ENCODE measurements at places on chromosomes 3 and 15.

- DNase-seq, result no peak
- no peak overlapping the region for H3K4me3 ChIP-seq
- H3K27me3 ChIP-seq, result no peaks in the 10 kb centered on the region
- no peaks in the 10 kb centered on the region for H3K36me3 ChIP-seq
- H3K4me1 ChIP-seq, result no peaks in the 10 kb centered on the region
Observed at GRCh38 chr15:83708328-83708727, 54.4 kb downstream of the ADAMTSL3 start.

- H3K4me1 ChIP-seq, result peaks cover 2% of the 10 kb centered on the region
- H3K27ac ChIP-seq, result no peak overlapping the region
- no peaks in the 10 kb centered on the region for H3K36me3 ChIP-seq
Observed at GRCh38 chr3:54125300-54125699, 2.9 kb downstream of the CACNA2D3 start.

DNA sequence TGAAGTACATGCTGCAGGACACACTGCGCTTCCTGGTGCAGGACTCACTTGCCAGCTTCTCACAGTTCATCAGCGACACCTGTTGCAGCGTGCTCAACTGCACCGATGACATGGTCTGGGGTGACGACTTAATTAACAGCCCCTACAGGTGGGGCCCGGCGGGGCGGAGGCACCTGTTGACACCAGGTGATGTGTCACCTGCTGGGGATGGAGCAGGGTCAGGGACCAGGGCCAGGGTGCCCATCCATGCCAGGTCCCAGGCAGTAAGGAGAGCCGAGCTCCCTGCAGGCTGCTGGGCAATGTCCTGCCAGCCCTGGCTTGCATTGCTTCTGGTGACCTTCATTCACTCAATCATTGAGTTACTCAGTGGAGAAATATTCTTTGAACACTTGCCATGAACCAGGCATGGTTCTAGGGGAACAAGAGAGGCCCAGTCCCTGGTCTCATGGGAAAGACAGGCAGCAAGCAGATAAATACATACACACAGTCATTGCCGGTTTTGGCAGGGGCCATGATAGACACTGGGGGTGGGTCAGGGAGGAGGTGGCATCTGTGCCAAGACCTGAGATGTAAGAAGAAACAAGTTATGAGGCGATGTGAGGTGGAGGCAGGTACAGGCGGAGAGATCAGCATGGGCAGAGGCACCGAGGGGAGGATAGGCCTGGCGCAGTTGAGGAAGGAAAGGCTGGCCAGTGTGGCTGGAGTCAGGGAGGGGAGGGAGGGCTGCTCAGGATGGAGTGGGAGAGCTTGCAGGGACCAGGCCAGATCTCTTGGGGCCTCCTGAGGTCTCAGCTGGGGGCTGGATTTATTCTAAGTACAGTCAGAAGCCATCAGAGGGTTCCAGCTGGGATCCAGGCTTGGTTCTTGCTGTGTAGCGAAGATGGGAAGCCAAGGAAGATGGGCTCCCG is 30.8 kb downstream of the DNAH1 start:
- no peaks in the 10 kb centered on the region for H3K4me1 ChIP-seq
- no peaks in the 10 kb centered on the region for H3K27me3 ChIP-seq
- DNase-seq, result no peak
- H3K36me3 ChIP-seq, result no peaks in the 10 kb centered on the region
- H3K4me3 ChIP-seq, result no peak overlapping the region

DNA sequence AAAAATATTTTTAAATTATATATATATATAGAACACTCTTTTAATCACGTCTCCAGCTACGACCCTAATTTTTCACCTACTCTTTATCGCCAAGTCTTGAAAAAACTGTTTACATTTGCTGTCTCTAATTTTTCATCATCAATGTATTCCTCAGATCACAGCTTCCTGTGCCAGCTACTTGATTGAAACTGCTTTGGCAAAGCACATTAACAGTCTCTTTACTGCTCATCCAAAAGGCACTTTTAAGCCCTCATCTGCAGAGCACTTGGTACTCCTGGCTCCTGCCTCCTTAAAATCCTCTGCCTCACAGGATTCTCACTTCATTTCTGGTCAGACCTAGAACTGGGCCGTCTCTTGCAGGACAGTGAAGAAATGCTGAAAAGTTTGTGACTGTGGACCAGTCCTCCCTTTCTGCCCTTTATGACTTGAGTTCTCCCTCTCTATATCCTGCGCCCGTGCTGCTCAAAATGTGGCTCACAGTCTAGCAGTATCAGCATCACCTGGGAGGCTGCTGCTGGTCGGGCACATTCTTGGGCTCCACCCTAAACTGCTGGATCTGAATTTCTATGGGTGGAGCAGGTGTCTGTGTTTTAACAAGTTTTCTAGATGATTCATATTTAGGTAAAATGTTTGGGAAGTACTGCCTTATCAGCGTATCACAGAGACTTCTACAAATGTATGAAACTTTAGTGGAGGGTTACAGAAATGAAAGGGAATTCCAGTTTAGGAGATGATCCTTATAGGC is 196.8 kb downstream of the ADAMTSL3 start:
- no peaks in the 10 kb centered on the region for H3K27me3 ChIP-seq
- no peak for DNase-seq
- H3K27ac ChIP-seq, result no peak overlapping the region
- no peak overlapping the region for H3K4me3 ChIP-seq

- no peaks in the 10 kb centered on the region for H3K36me3 ChIP-seq
- H3K4me3 ChIP-seq, result no peak overlapping the region
- no peak overlapping the region for H3K27ac ChIP-seq
- H3K27me3 ChIP-seq, result peaks cover 31% of the 10 kb centered on the region
- peaks cover 5% of the 10 kb centered on the region for H3K4me1 ChIP-seq
Observed at GRCh38 chr15:78617076-78617475, 3.7 kb downstream of the CHRNA3 start.
